ENCODE measurements at places on chromosomes 11 and 22.

GRCh38 chr11:17721242-17721999, 2.0 kb downstream of the MYOD1 start:
- peak; percentile 39 for DNase-seq

DNA sequence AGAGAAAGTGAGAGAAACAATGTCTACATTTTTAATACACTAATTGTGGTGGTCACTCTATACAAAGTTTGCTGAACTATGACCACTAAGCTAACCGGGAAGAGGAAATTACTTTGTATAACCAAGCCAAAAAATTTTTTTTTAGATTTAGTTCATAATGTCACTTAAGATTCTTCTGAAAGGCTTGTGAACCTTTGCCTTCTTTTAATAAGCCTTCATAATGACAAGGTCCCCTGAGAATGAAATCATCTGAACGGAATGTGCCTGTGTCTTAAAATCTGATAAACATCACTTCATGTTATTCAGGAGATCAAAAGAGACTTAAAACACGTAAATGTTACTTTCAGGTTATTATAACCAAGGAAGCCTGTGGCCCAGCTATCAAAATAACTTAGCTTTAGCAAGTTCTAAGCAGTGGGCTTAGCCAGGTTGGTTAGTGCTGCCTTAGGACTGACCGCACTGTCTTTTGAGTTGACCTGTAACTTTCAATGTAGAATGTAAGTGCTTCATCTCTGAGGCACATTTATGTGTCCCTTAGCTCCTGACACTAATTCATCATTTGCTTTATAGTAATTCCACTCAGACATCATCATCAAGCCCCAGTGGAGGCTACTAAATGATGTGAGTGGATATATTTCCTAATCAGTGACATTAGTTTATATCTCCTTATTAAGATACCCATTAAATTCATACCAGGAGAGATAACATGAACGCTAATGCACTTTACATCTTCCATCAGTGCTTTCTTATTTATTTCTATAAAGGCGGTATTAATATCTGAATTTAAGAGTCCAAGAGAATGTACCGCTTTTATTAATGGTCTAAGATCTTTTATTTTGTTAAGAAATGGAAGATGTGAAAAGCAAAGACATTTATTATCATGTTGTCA, 122.5 kb downstream of the WNT11 start:
- DNase-seq, result no peak

GRCh38 chr11:32891657-32892354, 805 bp upstream of the QSER1 start:
- peak; percentile 60 for DNase-seq

DNA sequence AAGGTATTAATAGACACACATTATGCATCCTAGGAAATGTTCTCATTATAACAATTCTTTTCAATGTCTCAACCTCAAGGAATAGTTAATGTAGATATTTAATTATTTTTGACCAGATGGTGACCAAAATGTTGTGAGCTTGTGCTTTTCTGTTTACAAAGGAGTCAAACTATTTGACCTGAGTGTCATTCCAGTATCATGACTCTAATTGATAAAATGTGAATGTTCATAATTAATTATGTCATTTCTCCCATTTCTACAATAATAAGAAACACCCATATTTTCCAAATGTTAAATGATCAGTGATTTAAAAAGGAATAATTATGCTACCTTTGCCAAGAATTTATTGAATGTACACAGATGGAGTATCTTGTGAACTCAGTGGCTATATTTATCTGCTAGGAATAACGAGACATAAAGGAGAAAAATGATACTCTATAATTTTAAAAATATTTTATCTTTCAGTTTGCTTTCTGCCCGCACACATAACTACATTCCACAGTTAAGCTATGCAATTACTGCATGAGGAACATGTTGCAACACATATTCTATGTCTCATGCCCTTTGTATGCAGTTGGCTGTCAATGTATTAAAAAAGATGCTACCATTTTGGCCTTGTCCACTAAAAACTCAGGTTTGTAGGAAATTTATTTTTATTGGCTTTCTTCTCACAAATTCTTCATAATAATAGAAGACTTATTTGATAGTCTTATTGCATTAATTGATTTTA, 376.7 kb upstream of the CCDC179 start:
- no peak for DNase-seq

GRCh38 chr11:27459191-27459590, 13.4 kb downstream of the LGR4 start:
- DNase-seq, result no peak

DNA sequence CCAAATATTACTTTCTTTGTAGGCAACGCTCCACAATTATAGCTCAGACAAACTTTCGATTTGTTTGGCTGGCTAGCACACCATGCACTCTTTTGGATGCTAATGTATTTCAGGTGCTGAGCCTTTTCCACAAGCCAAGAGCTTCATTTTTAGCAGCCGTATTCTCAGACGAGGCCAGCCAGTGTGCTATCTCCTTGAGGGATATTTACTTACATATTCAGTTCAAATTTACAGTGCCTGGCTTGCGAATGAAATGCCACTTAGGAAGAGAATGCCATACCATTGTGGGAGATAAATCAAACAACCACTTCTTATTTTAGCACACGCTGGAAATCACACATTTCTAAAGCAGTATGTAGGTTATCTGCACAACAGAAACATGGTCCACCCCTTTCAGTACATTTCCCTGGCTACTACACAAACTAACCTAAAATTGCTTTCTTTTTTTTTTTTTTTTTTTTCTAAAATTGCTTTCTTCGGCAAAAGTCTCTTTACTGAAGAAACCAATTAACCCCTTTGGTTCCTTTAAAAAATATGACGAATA, 236.9 kb downstream of the CADM1 start:
- DNase-seq, result peak; percentile 27

DNA sequence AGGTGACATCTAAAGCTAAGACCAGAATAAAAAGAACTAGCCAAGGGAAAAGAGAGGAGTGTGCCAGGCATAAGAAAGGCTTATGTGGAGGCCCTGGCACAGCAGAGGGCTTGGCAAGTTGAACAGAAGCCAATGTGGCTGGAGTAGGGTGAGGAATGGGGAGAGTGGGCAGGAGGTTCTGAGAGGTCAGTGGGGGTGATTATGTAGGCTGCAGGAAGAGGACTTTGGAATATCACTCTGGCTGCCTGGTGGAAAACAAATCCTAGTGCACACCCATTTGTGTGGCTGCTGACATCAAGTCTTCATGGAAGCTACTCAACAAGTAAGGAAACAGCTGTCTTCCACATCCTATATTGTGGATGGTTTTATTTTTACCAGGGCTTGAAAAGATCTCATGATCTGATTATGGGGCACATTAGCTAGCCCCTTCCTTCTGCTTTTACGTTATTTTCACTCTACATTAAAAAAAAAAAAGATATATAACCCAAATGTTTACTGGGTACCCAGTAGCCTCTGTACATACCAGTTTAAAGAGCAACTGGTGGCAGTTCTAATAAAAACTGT, 3.4 kb downstream of the MRPL16 start:
- no peak for DNase-seq

DNA sequence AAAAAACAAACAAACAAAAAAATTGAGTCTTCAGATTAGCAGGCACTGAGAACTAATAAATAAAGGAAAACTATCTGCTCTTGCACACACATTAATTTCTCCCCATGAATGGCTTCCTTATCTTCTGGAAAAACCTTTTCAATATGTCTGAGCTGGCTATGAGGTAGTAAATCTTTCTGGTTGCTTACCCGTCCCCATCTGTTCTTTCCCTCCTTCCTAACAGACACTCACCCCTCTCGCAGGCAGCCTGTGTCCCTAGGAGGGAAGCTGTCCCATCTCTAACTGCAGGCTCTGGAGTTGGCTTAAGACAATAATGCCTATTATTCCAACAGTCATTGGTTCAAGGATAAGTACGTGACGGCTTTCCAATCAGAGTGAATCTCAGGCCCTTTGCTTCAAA, 8.2 kb upstream of the SCUBE2 start:
- no peak for DNase-seq

DNA sequence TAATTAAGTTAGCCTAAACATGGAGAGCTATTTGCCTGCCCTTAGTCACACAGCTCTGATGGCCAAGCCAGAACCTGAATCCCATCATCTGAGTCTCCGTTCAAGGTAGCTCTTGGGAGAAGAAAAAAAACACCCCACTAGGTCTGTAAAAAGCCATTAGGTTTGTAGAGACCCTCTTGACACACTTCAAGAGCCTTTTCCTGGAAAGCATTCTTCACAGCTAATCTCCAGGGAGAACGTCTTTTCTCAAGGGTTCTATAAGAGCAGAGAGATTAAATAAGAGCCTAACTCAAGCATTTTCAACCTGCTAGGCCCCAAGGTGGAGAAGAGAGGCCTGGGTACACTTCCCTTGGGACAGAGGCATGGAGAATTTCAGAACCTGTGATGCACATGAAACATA, 61.6 kb upstream of the NAV2 start:
- DNase-seq, result no peak

- DNase-seq, result no peak
These were observed 39.2 kb downstream of the KMT5B start for GRCh38 chr11:68173926-68174325.

DNA sequence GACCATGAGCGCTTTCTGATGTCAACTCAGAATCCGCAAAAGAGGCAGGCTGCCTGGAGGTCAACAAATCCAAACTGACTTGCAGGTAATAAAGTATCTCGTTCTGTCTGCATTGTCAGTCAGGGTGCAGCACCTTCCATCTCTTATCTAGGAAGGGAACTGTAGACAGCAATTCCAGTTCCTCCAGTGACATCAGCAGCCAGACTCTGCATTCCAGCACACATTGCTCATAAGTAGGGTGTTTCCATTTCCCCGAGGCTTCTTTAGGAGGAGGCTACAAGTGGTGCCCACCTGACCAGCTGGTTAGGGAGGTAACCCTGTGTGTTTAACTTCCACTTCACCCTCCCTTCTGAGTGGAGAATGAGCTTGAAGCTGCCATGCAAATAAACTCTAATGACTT, 53.3 kb downstream of the NTM start:
- no peak for DNase-seq

DNA sequence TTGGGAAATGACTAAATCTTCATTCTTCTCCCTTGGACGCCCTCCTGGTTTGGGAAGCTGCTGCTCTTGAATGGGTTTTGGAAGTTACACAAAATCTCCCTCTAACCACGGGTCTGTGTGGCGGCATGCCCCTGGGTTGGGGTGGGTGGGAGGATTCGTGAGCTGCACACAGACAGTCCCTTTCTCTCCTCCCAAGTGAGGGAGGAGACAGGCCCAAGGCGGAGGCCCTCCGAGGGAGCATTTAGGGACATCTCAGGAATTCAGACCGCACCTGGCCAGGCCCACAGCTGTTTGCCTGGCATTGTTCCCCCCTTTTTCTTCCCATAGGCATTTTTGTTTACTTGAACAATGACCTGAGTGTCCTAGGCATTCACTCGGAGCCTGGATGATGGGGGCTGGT, 94.1 kb downstream of the MPPED1 start:
- no peak for DNase-seq

DNA sequence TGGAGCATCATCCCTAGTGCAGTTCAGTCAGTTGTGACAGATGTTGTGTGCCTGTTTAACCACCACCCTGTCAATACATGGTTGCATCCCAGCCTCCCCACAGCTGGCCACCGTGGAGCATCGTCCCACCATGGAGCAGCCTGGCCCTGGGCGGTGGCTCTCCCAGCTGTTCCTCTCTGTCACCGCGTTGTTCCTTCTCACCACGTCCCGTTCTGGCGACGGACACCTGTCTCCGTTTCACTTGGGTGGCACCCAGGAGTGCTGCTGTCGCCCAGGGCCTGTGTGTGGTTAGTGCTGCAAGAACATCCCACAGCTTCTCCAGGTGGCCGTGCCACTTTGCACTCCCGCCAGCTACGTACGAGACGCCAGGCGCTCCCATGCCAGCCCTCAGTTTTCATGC, 26.5 kb downstream of the MUC6 start:
- no peak for DNase-seq

- no peak for DNase-seq
These were observed 1318.9 kb downstream of the LRRC4C start for GRCh38 chr11:40140560-40140959.

GRCh38 chr11:30346068-30346688, 23.3 kb downstream of the ARL14EP start:
- DNase-seq, result peak; percentile 65

DNA sequence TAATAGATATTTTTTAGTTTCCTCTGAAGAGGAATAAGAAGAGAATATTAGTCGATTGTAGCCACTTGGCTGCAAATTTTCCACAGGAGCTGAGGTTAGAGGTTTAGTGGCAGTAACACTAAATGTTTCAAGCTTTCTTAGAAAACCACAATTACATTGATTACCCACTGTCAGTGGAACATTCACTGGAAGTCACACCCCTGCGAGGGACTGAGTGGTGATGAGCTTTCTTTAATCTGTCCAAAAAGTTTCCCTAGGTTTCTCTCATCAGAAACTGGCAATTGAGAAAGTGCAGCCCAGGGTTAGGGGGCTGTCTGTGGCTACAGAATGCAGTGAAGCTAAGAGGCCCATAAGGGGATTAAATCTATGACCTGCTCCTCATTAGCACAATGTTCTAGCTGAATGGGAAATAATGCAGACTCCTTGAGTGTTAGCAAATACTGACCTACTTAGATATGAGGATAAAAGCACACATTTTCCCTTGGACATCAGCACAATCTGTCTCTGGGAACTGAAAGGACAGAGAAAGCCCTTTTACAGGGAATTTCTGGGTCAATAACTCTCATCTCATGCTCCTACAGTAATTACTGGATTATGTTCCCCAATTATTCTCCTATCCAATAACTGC, 189.5 kb downstream of the FAM76B start:
- no peak for DNase-seq

Data from NCI-H146 (cell line).